ENCODE measurements at places on chromosomes 7 and 10.

DNA sequence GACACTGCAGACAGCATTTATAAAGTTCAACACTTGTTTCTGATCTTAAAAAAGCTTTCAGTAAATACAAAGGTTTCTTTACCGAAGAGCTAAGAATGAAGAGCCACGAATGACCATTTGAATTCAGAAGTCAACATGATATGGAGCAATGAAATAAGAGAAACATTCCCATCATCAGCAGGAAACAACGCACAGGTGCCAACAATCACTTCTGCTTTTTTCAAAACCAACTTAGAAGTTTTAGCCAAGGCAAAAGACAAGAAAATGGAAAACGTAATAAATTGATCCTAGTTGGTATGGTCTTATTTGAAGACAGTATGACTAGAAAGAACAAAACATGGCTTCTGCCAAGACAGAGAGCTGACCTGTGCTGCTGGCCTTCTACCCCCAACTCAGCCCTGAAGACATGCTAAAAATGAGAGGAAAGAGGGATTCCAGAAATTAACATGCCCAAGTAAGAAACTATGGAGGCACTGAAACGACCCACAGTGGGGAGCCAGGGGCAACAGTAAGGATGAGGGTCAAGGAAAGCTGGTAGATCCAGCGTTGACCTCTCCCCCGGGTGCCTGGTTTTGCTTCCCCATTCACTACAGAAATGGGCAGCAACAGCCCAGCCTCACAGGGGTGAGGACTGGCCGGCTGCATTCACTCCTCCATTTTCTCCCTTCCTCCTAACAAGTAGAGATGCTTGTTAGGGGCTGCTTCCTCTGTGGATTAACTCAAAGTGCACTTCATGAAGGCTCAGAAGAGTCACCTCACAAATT is 30.1 kb downstream of the VPS41 start:
- DNase-seq: no peak

GRCh38 chr10:70433581-70434280 is 7.8 kb downstream of the NODAL start:
- DNase-seq: no peak

DNA sequence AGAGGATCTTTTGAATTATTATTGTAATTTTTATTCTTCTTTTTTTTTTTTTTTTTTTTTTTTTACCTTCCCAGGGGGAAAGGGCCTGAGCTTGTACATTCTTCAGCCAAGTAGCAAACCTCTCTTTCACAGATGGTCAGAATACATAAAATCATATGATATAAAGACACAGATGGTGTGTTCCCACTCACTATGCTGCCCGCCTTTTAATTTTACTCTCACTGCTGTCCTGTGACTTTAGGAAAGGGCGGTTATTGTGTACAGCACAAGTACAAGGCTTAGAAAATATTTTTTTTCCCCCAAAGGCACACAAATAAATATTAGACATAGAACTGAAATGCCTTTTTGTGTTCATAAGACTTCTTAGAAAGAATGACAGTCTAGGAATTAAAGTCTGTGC is 213.6 kb downstream of the RPS24 start:
- DNase-seq: no peak

DNA sequence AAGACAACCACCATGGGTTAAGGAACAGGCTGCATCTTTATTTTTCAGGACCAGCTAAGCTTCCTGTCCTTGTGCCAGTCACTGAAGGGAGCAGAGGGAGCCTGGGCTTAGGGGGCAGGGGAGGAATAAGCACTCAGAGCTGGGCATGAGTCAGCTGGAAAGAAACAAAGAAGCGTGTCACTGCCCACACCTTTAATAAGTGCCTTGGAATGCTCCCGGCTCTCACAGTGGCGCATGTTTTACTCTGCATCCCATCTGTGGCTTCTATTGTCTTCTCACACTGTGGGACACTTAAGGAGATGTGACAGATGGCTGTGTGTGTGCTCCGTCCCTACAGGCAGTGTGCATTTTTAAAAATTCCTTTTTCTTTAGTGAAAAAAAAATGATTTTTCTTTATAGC is 71.7 kb downstream of the MTURN start:
- no peak for DNase-seq

DNA sequence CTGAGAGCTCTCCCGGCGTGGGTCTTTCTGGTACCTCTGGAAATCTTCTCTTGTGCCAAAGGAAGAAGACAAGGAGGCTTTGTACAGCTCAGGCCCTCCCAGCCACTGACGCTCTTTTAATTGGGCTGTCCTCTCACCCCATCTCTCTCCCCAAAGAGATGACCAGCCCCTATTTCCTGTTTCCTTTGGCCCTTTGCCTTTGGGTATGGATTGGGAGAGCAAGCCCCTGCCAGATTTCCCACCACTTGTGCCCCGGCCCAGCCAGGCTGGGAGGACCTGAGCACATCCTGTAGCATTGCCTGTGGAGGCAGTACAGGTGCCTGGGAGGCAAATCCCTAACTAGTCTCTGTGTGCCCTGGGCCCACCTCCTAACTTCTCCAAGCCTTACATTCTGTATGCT is 5.7 kb upstream of the PLAC9 start:
- no peak for DNase-seq

DNA sequence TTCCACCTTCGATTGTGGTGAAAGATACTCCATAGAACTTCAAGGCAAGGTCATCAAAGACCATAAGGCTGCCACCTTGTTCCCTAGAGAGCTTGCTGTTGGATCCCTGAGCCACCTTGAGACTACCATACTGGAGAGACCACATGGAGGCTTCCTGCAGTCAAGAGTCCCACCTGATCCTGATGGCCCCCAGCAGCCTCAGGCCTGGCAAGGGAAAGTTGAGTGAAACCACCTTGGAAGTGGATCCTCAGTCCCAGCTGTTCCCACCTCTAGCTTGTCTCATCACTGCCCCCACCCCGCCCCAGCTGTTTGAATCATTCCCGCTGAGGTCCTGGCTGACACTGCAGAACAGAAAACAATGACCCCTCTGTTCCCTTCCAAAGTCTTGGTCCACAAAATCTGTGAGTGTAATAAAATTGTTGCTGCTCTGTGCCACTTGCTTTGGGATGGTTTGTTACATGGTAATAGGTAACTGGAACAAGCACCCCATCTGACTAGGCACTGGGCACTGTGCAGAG is 32.0 kb downstream of the PRLHR start:
- DNase-seq: no peak

- DNase-seq: peak; percentile 73
Observed at GRCh38 chr10:75395066-75395931, 6.3 kb downstream of the ZNF503 start.

- DNase-seq: no peak
Observed at GRCh38 chr7:27910326-27910725, 170.4 kb downstream of the TAX1BP1 start.

DNA sequence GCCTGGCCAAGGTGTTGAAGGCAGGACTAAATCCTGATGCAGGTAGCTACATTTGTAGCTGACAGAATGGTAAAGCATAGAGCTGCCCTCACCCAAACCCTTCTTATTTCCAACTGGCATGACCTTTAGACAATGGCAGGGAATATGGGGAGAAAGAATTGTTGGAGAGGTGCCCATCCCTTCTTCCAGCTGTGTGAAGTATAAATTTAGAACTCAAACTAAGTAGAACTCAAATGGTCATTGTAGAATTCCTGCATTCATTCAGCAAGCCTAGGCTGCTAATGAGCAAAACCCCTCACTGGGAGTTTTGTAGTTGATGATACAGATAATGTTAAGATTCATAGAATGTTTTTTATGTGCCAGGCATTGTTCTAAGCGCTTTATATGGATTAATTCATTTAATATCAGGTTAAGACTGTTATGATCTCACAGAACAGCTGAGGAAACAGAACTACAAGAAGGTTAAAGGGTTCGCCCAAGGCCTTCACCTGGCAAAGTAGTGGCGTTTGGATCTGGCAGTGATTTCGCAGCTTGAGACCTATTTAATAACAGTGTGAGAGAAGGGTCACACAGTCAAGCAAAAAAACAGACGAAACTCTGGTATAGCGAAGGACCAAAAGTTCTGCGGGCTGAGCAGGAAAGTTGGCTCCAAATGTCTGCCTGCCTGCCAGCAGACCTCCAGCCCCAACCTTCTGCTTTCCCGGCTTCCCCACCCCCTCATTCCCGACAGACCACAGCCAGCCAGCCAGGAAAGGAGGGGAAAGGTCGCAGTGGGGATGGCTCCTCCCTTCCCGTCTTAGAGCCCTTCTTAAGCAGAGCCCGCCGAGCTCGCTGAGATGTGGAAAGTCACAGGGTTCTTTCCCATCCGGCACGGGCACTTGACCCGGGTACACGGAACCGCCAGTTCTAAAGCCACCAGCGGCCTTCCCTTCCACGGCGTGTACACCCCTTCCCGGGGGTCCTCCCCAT is 1.6 kb upstream of the HILPDA start:
- DNase-seq: no peak

- DNase-seq: no peak
Observed at GRCh38 chr7:2503056-2503941, 16.3 kb upstream of the LFNG start.

DNA sequence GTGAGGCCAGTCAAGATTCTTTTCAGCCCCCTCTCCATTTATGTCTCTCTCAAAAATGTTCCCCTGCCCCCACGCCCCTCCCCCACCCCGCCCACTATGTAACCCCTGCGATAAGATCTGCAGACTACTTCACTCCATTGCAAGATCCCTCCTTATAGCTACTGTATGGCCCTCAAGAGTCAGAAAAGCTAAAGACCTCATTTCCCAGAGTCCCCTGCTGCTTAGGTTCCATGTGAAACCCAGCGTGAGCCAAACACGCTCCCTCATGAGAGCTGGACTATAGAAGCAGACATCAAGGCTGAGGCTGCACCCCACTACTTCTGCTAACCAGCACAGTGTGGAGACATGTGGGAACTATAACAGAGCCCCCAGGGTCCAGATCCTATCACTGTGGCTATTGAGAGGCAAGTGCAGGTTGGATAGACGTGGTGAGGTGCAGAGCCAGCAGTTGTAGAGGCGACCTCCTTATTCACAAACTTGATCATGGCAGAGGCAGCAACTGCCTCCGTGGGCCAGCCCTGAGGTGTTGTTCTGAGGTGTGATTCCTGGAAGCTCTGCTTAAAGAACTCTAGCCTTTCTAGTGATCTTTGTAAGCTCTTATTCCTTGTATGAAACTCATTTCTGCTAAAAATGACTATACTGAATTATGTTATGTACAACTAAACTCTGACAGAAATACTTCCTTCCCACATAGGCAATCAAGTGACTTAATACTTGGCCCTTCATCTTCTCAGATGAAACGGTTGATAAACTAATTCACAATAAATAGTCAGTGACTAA is 117.0 kb upstream of the ARID5B start:
- DNase-seq: no peak

DNA sequence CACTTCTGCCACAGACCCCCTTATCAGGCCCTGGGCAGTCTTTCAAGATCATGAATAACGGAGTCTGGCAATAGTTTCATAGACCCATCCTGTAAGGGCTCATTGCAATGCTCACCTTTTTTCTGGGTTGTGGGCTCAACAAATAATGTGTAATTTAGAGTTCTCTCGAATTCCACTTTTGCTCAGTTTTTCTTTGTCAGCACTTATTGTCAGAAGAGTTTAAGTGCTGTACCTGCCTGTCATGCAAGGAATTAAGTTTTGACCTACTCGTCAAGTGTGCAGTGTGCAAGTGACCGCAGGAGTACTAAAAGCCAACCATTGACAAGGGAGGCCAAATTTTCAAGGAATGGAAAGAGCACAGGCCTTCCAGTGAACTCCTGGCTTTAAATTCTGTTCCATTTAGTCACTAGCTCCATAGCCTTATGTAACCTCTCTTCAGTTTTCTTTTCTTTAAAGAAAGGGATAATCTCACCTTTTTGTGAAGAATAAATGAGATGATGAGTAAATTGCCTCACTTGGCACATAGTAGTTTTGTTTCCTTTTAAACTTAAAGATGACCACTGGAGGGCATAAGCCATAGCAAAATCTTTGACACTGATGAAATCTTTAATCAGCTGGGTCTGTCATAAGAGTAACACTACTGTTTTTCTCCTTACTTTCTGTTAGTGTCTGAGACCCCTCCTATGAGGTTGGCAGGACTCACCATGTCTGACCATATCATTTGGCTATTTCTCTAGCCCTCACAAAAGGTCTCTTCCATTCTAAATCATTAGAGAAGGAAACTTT is 313.3 kb downstream of the TYW1 start:
- DNase-seq: no peak

- no peak for DNase-seq
Observed at GRCh38 chr7:115195208-115195607, 273.3 kb downstream of the MDFIC start.

GRCh38 chr10:110667620-110668343 is 23.6 kb downstream of the RBM20 start:
- no peak for DNase-seq

DNA sequence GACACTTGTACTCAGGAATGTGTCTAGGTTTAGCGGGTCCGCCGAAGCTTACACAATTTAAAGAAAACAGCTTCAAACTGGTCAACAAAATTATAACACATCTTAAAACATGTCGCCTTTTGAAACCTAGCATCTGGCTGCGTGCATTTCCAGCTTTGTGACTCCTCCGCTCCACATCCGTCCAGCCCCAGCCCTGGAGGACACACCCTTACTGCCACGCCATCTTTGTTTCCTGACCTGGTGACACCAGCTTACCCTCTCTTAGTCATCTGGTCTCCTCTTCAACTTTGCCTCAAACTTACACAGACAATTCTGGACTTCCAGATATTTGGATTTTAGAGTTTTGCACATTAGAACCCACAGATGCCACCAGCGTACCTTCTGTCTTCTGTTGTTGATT is 198.7 kb upstream of the VSTM2A start:
- DNase-seq: no peak

- DNase-seq: peak; percentile 68
Observed at GRCh38 chr7:99997545-99998137, 17.8 kb upstream of the ZKSCAN1 start.

Measured in germinal center (tissue), 1 donor.